Endothelial cell (in vitro differentiated cells): ENCODE measurements at places on chromosomes 3 and 15. TPM values are rescaled to one million over a fixed set of nuclear protein-coding genes. Genes with fewer than 3 reads are reported as not detected.
A peak's percentile ranks its signal among the peaks of the same experiment; 100 is the strongest.

The VEPH1 gene
- total RNA-seq, result 10.3 TPM

The KBTBD13 gene
- not detected for total RNA-seq

DNA sequence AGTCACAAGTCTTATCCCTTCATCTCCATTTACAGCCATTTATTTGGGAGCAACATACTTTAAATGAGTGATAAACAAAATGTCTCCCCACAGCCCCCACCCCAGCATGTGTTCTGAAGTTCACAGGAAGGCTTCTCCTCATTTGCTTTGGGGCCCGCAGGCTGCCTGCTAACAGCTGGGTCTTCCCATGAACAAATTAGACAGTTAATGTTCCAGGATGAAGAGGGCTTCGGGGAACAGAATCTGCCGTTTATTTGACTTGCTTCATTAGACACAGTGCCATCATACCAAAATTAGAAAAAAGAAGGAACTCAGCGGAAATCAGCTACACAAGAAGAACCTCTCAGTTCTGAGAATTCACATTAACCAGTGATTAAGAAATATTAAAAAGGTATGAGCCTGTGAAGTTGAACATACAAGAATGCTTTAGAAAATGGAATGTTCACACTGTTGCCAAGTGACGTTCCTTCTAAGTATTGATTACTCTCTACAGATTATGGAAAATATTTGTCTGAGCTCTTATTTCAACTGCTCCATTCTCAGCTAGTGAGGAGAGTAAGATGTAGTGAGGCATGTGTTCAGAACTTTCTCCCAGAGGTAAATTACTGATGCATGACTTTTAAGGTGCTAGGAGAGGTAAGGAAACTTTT lies 107.5 kb upstream of the THBS1 start:
- H3K27me3 ChIP-seq, result peaks cover 2% of the 10 kb centered on the region
- H3K36me3 ChIP-seq, result no peaks in the 10 kb centered on the region
- no peak overlapping the region for H3K4me3 ChIP-seq
- no peak for DNase-seq

- no peak overlapping the region for H3K27ac ChIP-seq
- H3K27me3 ChIP-seq, result peaks cover 8% of the 10 kb centered on the region
- peaks cover 4% of the 10 kb centered on the region for H3K36me3 ChIP-seq
- H3K4me3 ChIP-seq, result no peak overlapping the region
- peaks cover 11% of the 10 kb centered on the region for H3K4me1 ChIP-seq
These were observed 71.1 kb downstream of the DNAJB8 start for GRCh38 chr3:128395500-128396162.

The MASP1 gene
- total RNA-seq, result 0.56 TPM

GRCh38 chr3:47283193-47283537 lies 421 bp downstream of the KLHL18 start:
- H3K27me3 ChIP-seq, result peaks cover 19% of the 10 kb centered on the region
- peak overlapping the region; percentile 99 for H3K4me3 ChIP-seq
- peaks cover 24% of the 10 kb centered on the region for H3K4me1 ChIP-seq

The SUMF1 gene
- total RNA-seq, result 17.5 TPM

The RMDN3 gene
- 34.4 TPM for total RNA-seq

DNA sequence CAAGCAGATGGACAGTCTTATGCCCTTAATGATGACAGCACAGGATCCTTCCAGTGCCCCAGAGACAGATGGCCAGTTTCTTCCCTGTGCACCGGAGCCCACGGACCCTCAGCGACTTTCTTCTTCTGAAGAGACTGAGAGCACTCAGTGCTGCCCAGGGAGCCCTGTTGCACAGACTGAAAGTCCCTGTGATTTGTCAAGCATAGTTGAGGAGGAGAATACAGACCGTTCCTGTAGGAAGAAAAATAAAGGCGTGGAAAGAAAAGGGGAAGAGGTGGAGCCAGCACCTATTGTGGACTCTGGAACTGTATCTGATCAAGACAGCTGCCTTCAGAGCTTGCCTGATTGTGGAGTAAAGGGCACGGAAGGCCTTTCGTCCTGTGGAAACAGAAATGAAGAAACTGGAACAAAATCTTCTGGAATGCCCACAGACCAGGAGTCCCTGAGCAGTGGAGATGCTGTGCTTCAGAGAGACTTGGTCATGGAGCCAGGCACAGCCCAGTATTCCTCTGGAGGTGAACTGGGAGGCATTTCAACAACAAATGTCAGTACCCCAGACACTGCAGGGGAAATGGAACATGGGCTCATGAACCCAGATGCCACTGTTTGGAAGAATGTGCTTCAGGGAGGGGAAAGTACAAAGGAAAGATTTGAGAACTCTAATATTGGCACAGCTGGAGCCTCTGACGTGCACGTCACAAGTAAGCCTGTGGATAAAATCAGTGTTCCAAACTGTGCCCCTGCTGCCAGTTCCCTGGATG lies 198.7 kb downstream of the AKAP13 start:
- H3K4me1 ChIP-seq, result peaks cover 53% of the 10 kb centered on the region
- H3K27me3 ChIP-seq, result peaks cover 3% of the 10 kb centered on the region
- peak overlapping the region; percentile 70 for H3K4me3 ChIP-seq
- H3K36me3 ChIP-seq, result peaks cover 29% of the 10 kb centered on the region
- DNase-seq, result peak; percentile 21

The ATP10A gene
- 0.13 TPM for total RNA-seq

DNA sequence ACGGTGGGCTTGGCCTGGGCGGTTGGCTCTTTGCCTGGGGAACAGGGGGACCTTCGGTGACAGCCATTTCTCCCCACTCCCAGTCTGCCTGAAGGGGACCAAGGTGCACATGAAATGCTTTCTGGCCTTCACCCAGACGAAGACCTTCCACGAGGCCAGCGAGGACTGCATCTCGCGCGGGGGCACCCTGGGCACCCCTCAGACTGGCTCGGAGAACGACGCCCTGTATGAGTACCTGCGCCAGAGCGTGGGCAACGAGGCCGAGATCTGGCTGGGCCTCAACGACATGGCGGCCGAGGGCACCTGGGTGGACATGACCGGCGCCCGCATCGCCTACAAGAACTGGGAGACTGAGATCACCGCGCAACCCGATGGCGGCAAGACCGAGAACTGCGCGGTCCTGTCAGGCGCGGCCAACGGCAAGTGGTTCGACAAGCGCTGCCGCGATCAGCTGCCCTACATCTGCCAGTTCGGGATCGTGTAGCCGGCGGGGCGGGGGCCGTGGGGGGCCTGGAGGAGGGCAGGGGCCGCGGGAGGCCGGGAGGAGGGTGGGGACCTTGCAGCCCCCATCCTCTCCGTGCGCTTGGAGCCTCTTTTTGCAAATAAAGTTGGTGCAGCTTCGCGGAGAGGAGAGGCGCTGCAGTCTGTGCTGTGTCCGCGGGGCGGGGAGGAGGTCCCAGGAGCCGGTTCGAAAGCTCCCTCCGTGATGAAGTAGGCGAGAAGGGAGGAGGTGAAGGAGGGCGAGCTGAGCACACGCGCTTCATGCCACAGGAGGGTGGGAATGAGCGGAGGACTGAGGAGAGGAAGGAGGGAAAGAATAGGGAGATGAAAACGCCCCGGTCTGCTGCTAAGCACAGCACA lies 9.6 kb downstream of the CLEC3B start:
- H3K4me1 ChIP-seq, result peaks cover 13% of the 10 kb centered on the region
- no peak overlapping the region for H3K27ac ChIP-seq
- peak; percentile 26 for DNase-seq

The OSBPL10 gene
- 61.0 TPM for total RNA-seq

DNA sequence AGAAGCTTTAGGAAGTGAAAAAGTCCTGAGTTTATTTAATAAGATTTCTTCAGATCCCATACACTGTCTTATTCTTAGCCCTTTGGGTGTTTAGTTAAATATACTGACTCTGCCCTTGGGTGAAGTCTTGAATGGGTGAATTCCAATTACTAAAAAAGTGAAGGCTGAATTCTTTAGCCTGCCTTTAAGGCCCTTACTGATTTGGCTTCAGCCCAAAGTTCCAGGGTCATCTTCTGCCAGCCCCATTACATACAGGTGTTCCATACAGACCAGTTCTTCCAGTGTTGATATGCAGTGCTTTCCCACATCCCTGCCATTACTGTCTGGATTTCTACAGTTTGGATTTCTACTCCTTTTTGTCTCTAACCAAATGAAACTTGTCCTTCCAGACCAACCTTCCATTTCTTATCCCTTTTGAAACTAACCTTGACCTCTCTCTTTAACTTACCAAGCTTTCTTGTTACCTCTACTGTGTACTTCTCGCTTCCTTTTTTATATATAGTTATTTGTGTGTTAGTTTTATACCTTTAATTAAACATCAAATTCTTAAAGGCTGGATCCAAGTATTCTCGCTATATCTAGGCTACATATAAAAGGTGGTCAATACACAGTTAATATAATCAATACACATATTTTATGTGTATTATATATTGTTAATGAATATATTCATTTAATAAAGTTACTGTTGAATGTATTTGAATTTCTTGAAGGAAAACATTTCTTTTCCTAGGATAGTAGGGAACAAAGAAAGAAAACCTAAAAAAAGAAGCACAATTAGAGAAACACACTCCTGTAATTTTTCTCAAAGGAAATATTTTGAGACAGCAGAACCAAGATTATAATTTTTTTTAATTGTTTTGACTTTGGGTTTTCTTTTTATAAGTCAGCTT lies 15.0 kb downstream of the MBNL1 start:
- DNase-seq, result no peak
- H3K4me3 ChIP-seq, result no peak overlapping the region
- no peaks in the 10 kb centered on the region for H3K27me3 ChIP-seq
- peaks cover 14% of the 10 kb centered on the region for H3K4me1 ChIP-seq
